Adrenal gland (tissue), 19 donors: ENCODE measurements at places on chromosomes 2 and 18. TPM values are rescaled to one million over a fixed set of nuclear protein-coding genes. Genes with fewer than 3 reads are reported as not detected.

GRCh38 chr2:11867926-11868325, 121.5 kb downstream of the LPIN1 start:
- no peak for DNase-seq

DNA sequence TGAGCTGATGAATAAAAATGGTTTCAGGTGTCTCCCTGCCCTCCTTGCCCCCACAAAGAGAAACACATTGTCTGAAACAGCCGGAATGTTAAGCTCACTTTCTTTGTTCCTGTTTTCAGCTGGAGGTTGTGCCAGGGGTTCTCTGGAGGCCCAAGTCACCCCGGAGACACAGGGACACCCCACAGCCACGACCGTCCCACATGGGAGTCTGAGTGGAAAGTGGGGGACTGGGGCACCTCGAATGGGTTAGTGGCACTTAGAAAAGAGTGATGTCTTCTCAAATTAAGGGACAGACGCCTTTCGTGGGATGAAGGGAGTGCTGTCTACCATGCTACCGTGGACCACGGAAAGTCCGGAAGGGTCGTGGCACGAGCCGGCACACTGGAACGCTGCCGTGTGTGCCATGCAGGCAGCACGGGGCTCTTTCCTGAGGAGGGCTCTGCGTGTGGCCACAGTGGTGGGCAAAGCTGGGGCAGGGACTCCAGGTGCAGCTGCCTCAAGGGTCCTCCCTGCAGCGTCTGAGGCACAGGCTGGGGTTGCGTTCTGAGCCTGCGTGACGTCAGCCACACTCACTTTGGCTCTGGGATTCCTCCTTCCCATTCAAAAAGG, 39.4 kb upstream of the CTDP1 start:
- no peak for DNase-seq

DNA sequence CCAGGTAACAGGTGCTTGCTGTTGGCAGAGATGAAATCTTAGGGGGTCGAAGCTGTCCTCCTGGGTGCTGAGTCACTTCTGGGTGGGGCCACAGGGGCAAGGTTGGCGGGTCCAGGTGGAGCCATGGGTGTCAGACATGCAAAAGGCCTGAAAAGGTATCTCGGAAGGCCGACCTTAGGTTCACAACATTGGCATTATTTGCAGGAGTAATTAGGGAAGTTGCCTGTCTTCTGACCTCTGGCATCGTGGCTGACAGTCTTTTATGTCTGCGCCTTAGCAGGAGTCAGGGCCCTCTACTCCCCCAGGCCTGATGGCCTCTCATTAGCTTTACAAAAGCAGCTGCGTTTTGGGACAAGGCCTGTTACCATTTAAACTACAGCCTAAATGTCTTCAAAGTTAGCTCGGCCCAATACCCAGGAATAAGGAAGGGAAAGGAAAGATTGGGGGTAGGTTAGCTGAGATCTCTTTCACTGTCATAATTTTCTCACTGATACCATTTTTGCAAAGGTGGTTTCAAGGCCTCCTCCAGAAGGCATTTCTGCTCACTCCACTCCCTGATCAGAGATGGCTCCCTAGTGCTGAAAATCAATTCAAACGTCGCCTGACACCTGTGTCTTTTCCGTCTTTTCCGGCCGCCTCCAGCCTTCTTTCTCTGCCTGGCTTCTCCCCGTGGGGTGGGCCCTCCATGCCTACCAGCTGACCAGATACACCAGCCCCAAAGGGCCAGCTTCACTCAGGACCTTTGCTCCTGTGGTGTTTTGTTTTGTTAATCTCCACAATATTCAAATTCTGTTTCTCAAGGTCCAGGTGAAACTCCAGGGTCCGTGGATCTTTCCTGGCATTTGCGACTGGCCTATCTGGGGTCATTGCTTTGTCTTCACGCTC, 90.8 kb downstream of the RHOB start:
- DNase-seq = no peak

IL36G gene
- not detected for total RNA-seq

RBKS gene
- 34.3 TPM for total RNA-seq

DNA sequence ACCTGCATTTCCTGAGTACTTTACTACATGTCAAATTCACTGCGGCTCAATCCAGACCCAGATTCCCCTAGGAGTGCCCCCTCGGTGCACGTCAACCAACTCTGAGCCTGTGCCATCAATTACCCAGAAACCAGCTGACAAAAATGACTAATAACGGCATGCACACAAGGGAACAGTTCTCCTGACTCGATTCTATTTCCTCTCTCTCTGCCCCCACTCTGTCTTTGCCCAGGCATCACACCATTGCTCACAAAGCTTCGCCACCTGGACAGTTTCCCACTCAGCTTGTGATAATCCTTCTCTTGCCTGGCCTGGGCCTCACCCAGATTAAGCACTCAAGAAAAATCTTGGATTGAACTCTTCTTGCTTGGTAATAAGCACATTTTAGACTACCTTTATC, 115.3 kb upstream of the NDUFV2 start:
- DNase-seq = no peak

DNA sequence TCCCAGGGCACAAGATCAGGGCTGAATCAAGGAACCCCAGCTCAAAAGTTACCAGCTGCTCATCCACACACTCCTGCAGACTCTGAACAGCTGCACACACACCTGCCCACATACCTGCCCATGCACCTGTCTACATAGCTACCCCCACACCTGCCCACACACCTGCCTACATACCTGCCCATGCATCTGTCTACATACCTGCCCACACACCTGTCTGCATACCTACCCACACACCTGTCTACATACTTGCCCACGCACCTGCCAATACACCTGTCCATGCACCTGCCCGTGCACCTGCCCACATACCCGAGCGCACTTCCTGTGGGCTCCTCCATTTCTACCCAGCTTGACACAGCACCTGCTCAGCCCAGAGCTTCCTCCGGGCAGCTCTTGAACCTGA, 122.8 kb upstream of the AGAP1 start:
- DNase-seq = no peak

- DNase-seq = no peak
Observed at GRCh38 chr18:35334821-35335220, 9.4 kb downstream of the ZNF24 start.

DNA sequence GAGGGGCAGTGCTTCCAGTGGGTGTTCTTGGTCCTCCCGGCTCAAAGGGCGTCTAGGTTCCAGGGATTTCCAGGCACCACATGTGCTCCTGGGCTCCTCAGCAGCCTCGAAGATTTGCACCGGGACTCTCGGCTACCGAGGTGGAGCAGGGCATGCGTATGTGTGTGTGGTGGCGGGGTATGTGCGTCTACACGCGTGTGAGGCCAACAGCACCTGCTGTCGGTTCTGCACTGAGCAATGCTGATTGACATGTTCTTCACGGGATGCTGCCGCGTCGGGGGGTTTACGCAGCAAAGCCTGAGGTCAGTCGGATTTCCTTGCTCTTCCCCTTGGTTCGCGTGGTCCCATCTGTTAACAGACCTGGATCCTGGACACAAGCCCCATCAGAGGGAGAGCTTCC, 119.8 kb downstream of the NDUFA10 start:
- DNase-seq = no peak

REG3G gene
- total RNA-seq = 150 TPM

DNA sequence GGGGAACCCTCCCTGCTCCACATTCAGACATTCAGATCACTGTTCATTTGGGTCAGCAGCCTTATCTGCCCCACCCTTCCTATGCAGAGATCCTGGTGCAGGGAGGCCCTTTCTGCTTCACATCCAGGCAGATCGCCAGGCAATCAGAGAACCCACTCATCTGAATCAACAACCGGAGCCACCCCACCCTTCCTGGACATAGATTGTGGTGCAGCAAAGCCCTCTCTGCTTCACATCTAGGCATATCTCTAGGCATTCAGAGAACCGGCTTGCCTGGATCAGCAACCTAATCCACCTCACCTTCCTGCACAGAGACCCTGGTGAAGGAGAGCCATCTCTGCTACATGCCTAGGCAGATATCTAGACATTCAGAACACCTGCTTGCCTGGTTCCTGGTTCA, 184.5 kb upstream of the CNTNAP5 start:
- DNase-seq = no peak

GRCh38 chr2:239027391-239028252, 179.7 kb downstream of the TWIST2 start:
- DNase-seq = no peak
